ENCODE measurements at places on chromosomes 6 and 20.

DNA sequence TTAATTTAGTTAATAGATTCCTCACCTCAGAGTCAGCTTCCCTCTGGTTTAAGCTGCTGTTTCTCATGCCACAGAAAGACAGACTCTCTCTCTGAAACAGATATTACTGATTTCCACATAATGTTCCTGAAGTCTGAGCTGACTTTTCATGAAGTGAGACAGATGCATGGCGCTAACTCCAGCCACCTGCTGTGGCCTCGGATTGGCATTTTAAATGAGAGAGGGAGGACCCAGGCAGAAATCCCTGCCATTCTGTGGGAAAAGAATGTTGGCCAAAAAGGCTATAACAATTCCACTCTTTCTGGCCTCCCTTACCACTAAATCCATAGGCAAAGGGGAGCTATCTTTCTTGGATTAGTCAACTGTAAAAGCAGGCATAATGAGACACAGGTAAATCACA is 354.1 kb upstream of the CDH4 start:
- DNase-seq, result no peak

DNA sequence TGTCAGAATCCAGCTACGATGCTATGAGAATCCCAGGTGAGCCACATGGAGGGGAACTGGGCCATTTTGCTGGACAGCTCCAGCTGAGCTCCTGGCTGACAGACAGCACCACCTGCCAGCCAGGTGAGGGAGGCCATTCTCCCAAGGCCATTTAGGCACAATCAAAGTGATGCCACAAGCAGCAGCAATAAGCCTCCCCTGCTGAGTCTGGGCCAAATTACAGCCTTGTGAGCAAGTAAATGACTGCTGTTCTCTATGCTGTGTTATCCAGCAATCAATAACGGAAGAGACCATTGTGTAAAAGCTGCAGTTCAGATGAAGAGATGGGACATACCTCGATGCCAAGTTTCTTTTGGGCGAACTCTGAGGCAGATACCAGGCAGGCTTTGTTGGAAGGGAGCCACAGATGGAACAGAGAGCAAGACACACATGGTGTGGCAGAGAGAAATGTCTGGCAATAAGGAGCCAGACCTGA is 14.0 kb upstream of the SCGN start:
- DNase-seq, result no peak

- no peak for DNase-seq
These were observed 38.7 kb upstream of the SLC22A2 start for GRCh38 chr6:160297310-160297709.

GRCh38 chr6:151733680-151734320 is 73.7 kb upstream of the ESR1 start:
- no peak for DNase-seq

GRCh38 chr6:139885909-139886308 is 511.5 kb upstream of the CITED2 start:
- no peak for DNase-seq

DNA sequence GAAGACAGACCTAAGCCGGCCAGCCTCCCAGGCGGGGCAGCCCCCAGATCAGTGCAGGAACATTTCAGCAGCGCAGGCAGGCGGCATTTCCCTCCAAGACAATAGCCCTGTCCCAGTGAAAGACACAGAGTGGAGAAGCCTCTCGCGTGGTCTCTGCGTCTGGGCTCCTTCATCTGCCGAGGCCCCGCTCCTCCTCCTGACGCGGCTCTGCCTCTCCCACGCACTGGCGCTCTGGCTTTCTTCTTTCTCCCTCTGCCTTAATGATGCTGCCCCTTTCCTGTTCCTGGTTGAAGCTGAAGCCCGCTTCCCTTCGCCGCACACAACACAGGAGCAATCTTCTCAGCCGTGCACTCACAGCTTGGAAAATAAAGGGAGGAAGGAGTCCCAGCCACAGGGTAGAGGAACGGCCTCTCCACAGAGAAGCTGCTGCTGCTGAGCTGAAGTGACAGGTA is 347.5 kb downstream of the CDH4 start:
- no peak for DNase-seq

- DNase-seq, result no peak
These were observed 142.1 kb downstream of the MYB start for GRCh38 chr6:135323202-135323668.

- no peak for DNase-seq
These were observed 57.9 kb upstream of the RCAN2 start for GRCh38 chr6:46549155-46549554.

GRCh38 chr20:17995967-17996819 is 27.4 kb downstream of the MGME1 start:
- DNase-seq, result peak; percentile 72

DNA sequence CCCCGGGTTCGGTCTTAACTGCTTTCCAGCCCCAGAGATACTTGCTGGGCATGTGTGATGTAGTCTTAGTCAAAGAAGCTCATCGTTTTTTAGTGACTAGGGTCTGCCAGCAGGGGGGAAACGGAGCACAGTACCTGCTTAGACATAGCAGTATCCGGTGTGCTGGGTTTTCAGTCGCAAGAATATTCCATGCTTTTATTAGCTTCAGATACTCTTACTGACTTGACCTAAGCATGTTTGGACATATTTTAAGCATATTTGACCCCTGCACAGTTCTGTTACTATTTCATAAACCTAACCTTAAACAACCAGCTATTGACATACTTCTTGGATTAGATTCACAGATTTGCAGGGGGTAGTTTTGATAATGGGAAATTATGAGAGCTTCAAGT is 3.0 kb downstream of the E2F3 start:
- DNase-seq, result peak; percentile 68

DNA sequence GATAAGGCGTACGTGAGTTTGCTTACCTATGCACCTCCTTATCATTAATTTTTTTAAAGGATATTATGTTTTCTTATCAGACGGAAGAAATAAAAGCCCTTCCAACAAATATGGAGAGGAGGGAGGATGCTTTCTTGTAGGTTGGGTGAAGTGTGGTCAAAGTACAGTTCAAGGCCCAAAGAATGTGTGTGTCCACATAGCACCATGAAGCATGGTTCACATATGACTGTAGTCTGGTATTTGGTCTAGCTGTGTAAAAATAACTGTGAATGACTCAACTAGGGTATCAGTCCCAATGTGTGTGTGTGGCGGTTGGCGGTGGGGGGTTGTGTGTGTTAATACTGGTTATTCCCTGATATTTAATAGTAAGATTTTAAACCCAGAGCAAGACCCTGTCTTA is 212.7 kb downstream of the TMEM242 start:
- peak; percentile 63 for DNase-seq

DNA sequence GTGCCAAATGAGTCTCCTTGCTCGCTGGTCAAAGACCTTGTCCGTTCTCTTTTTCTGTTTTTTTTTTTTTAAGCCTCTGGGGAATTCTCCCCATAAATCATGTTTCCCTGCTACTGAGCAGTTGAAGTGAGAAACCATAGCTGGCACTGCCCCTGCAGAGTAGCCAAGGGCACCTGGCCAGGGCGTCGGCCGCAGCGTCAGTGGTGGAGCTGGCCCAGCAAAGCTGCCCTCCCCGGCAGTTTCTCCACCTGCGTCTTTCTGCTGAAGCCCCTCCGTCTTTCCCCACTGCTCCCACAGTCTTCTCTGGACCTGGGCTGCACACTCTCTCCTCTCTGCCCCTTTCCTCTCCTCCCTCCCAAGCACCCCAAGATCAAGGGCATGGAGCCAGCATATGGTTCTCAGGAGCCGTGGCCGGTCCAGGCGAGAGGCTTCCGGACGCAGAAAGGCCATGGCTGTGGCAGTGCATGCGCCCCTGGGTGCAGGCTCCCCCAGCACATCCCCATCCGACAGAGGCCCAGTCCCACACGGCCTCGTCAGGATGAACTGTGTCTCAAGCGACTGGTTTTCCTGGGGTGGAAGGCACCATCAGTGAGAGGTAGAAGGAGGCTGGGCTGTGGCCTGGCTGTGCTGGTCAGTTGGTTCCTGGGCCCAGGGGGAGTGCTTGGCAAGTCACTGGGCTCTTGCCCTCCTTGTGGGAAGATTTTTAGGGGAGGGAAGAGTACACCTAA is 218.1 kb downstream of the ERMARD start:
- DNase-seq, result no peak

- DNase-seq, result no peak
These were observed 1.3 kb downstream of the HMGA1 start for GRCh38 chr6:34237722-34238584.

GRCh38 chr20:62298577-62299249 is 4.1 kb upstream of the ADRM1 start:
- no peak for DNase-seq

- DNase-seq, result no peak
These were observed 178.9 kb downstream of the UST start for GRCh38 chr6:148925701-148926100.

- DNase-seq, result no peak
These were observed 3.0 kb downstream of the DDO start for GRCh38 chr6:110412360-110412759.

GRCh38 chr6:33607784-33608161 is 13.3 kb upstream of the ITPR3 start:
- DNase-seq, result no peak

GRCh38 chr6:74100719-74101287 is 404.8 kb downstream of the CD109 start:
- DNase-seq, result peak; percentile 51

DNA sequence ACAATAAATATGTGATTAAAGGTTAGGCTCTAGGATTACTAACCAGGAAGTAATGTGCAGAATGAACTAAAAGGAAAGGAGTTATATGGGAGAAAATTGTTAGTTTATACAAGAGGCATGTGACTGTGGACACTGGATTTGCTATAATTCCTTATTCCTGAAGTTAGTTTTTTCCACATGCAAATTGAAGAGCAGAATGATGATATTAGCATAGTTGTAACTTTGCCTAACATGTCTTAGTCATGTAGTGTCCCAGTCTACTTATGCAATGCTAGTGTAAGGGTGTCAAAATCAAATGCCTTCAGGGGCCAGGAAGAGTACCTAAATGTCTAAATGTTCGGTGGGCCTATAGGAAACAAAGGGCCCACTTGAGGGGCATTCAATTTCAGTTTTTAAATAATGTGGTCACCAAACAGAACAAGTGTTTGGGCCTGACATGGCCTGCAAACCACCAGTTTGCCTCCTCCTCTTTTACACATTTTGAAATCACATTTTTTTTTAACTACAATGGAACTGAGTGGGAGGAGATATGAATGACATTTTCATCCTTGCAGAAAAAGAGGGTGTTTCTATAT is 28.0 kb upstream of the CEP85L start:
- peak; percentile 65 for DNase-seq

DNA sequence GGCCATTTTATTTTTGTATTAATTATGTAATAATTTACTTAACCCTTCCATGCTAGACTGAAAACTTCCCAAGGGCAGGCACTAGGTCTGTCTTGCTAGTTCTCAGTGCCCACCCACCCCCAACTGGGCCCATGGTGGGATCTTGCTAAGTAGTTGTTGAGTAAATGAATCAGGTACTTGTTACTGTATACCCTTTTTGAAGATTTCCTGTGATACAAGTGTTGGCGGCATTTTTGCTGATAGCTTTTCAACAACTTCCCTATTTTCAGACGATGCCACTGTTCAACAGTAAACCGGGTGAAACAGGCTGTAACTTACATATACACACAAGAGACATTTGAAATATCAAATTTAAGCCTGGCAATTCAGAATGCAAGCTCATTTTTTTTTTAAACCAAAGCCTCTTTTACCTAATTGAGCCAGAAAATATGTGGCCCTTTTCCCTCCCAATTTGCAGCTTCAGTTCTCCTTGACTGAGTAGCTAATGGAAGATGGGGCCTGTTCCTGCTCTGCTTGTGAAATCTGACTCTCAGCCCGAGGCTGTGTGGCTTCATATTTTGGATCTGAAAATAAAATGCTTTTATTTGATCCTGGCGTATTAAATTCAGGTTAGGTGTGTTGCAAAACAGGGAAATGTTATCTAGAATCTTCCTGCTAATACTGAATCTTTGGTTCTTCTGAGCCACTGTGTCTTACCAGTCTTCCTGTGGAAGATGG is 288.3 kb downstream of the NRN1 start:
- no peak for DNase-seq

- DNase-seq, result no peak
These were observed 89.4 kb upstream of the SIRPA start for GRCh38 chr20:1805816-1806215.

GRCh38 chr6:158605266-158605878 is 39.2 kb downstream of the DYNLT1 start:
- DNase-seq, result peak; percentile 70

- peak; percentile 25 for DNase-seq
These were observed 585 bp downstream of the PSMB9 start for GRCh38 chr6:32854376-32855178.

GRCh38 chr6:134551245-134551960 is 233.5 kb upstream of the SGK1 start:
- peak; percentile 90 for DNase-seq
